ENCODE measurements at places on chromosomes 3 and 15.

- DNase-seq: no peak
These were observed 8.1 kb downstream of the MYNN start for GRCh38 chr3:169781209-169781855.

DNA sequence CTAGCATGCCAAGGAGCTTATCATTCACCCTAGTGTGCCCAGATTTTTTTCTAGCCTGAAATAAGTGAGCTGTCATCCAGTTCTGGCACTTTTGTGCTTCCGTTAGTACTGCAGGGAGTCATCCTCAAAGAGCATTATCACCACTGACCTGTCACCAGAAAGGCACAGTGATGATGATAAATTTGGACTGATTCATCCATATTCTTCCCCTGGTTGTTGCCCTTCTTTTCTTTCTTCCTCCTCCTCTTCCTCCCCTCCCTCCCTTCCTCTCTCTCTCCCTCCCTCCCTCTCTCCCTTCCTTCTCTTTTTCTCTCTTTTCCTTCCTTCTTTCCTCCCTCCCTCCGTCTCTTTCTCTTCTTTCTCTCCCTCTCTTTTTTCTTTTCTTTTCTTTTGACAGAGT, 21.3 kb downstream of the SLC35G2 start:
- no peak for DNase-seq

GRCh38 chr15:55827204-55827603, 84.3 kb upstream of the PRTG start:
- no peak for DNase-seq

DNA sequence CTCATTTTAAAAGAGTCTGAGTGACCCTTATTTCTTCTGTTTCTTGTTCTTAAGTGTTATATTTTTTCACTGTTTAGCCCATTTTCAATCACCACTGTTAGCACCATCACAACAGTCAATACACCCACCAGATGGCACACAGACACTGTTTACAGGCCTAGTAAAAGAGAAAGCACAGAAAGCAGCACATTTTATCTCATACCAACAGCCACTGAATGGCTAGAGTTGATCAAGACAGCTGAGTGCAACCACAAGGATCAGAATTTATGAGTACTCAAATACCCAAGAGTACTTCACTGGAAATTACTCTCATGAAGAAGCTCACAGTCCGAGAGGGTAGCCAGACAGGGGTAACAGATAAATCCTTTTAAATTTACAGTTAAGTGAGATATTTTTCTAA, 127.0 kb downstream of the TFDP2 start:
- DNase-seq: no peak

DNA sequence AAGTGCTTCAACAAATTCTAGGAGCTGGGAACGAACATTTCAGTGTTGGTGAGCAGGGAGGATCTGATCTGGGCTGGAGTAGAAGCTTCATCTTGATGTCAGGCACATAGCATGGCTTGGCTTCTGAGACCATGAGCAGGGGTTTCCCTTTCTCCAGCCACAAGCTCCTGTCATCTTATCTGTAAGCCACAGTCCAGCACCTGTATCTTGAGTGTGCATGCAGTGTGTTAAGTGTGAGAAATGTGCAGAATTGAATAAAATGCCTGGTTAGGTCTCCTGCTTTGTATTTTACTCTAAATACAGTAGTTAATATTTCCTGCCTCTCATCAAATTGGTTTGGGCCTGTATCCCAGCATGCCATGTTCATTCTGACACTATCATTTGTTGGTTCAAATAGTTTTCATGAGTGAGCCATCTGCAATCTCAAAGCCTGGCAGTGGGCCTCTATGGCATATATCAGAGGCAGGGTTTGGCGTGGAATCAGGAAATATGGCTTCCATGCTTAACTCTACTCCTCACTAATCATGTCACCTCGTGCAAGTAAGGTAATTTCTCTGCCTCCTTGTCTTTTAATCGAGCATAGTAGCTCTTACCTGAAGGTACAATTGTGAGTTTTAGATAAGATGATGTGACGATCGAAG, 43.3 kb downstream of the TLNRD1 start:
- no peak for DNase-seq

- DNase-seq: no peak
These were observed 176.6 kb downstream of the OSBPL10 start for GRCh38 chr3:31804251-31805051.

DNA sequence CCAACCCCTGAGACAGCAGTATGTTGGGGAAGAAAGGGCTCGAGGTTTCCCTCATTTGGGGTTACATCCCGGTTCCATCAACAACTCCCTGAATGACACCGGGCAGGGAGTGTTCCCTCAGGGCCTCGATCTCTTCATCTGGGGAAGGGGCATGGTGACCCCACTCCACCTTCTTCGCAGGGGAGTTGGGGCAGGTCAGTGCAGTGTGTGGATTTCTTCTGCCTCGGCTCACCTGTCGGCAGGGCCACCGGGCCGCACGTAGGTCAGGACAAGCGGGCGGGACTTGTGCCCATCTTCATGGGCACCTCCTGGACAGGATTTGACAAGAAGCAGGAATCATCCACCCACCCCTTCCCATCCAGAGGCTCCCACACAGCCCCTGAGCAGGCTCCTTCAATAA, 17.4 kb downstream of the GRIP2 start:
- no peak for DNase-seq

- DNase-seq: no peak
These were observed 33.1 kb downstream of the TP63 start for GRCh38 chr3:189664311-189664710.

DNA sequence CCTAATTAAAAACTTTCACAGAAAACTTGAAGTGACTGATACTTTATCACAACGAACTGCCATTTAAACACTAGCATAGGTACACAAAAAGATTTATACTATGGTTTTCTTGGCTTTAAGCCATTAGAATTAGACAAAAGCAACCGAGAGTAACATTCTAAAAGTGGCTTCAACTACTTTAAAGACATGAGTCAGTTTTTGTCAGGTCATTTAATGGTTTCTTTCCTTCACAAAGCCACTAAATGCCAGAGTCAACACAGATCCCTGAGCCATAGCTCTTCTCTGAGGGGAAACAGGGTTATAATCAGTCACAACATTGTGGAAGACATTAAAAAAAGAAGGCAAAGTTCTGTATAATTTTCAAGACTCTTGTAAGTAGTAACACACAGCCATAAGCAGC, 54.6 kb downstream of the CAPN3 start:
- DNase-seq: no peak

GRCh38 chr3:52150860-52151259, 3.4 kb downstream of the POC1A start:
- no peak for DNase-seq

DNA sequence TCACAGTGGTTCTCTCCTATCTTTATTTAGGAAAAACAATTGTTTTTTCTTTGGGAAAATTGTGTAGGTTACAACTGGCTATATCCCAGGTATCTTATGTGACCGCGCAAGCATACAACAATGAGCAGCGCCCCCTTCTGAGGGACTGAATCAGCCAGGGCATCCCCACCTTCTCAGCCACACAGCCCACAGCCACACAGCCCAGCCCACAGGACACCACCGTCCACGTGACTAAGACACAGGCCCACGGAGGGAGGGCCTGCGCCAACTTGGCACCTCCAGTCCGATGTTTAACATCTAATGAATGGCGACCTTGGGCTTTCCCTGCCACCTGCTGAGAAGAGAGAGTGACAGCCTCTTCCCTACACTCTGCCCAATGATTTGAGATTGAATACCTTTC, 68.1 kb downstream of the ATP10A start:
- DNase-seq: no peak

DNA sequence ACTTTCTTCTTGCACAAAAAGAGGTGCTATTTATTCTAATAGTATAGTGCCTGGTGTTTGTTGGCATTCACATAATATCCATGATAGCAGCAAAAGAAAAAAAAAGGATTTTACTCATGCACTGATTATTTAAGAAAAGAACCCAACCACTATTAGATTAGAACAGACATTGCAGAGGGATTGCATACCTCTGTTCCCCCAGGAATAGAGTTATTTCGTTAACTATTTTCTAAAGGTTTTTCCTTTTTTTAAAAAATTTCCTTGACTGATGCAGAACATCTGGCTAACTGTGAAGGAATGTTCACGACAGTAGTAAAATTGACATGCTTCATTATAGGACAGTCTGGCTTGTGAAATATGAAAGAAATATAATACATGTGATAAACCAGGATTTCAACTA, 136.6 kb upstream of the PTX3 start:
- DNase-seq: no peak
